ENCODE measurements at places on chromosomes 13 and 19.

DNA sequence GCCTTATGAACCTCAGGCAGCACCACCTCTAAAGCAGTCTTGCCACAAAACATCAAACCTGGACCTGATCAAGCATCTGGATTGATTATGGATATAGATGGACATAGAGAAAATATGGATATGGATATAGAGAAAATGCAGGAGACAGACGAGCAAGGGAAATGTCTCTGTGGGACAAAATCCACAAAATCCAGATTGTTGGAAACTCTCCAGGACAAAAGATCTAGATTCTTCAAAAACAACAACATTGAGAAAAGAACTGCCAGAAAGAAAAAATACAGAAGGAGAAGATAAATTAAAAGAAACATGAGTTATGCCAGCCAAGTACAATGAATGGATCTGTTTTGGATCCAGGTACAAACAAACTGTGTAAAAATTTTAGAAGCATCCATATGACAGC lies 1176.5 kb downstream of the UQCRFS1 start:
- no peak for DNase-seq

GRCh38 chr19:30718707-30719106 lies 346.5 kb downstream of the ZNF536 start:
- no peak for DNase-seq

- DNase-seq, result peak; percentile 36
Measured at GRCh38 chr19:8320564-8321066, 560 bp downstream of the NDUFA7 start.

- no peak for DNase-seq
Measured at GRCh38 chr19:16373532-16373931, 48.9 kb downstream of the KLF2 start.

- no peak for DNase-seq
Measured at GRCh38 chr13:40792284-40793051, 3.1 kb downstream of the SLC25A15 start.

DNA sequence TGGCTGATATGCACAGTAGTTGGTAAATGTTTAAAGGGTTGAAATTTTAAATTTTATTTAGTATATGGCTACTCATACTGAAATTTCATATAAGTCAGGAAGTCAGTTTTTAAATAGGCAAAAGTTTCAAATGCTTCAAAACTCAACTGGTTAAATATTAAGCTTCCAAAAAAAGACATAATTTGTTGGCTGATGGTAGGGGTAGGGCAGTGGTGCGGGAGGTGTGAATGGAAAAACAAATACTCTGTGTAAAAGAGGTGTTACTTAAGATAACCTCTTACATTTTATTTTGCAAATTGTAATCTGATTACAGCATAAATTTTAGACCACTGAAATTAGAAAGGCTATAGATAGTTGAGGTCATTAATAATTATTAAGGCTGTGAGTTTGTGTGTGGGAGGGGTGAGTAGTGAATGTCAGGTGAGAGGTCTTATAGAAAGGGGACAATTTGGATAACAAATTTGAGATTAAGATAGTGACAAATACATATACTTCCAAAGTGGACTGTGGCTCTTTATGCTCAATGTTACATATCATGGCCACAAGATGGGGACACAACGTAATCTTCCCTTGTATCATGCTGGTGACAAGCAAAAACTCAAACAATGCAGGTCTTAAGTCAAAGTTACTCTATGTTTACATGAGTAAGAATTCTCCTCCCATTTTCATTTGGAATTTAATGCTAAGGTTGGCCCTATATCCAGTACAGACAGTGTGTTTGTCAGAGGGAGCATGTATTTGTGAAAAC lies 36.6 kb upstream of the OXGR1 start:
- peak; percentile 59 for DNase-seq

DNA sequence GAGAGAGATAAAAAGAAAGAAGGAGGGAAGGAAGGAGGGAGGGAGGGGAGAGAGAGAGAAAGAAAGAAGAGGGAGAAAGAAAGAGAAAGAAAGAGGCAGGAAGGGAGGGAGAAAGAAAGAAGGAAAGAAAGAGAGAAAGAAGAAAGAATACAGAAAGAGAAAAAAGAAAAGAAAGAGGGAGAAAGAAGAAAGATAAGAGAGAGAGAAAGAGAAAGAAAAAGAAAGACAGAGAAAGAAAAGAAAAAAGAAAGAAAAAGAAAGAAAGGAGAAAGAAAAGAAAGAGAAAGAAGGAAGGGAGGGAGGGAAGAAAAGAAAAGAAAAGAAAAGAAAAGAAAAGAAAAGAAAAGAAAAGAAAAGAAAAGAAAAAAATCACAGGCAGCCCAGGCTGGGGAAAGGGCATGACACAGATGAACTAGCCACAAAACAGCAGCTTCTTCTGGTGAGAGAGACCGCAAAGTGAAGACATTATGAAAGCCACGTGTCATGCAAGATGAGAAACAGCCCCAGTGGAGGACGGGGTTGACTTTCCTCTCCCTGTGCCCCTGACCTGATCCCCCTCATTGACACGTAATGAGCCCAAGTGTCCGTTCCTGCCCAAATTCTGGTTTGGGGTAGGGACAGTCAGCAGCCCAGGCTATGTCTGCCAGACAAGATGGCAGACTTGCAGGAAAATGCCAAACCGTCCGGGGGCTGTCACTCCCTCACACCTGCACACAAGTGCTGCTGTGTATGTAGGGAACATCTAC lies 102.1 kb downstream of the INSR start:
- DNase-seq, result no peak

DNA sequence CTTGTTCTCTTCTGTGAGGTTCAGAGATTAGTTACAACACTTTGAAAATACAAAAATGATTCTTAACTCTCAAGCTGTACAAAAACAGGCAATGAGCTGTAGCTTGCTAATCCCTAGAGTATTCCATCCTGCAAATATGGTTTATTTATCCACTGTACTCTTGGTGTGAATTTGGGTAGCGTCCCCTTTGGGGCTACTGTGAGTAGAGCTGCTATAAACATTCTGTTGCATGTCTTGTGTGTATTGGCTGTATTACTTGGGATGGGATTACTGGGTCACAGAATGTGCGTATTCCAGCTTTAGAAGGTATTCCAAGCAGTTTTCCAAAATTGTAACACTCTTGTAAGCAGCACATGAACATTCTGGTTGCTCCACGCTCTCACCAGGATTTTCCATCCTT lies 33.5 kb downstream of the GPR12 start:
- DNase-seq, result no peak

GRCh38 chr13:39561971-39562370 lies 41.0 kb downstream of the LHFPL6 start:
- no peak for DNase-seq

GRCh38 chr13:92044351-92044750 lies 645.9 kb downstream of the GPC5 start:
- peak; percentile 2 for DNase-seq

- peak; percentile 69 for DNase-seq
Measured at GRCh38 chr19:54207983-54208783, 7.5 kb downstream of the RPS9 start.

- DNase-seq, result no peak
Measured at GRCh38 chr13:110498765-110499164, 62.8 kb downstream of the RAB20 start.

- DNase-seq, result no peak
Measured at GRCh38 chr19:10553087-10553667, 9.5 kb downstream of the ATG4D start.

DNA sequence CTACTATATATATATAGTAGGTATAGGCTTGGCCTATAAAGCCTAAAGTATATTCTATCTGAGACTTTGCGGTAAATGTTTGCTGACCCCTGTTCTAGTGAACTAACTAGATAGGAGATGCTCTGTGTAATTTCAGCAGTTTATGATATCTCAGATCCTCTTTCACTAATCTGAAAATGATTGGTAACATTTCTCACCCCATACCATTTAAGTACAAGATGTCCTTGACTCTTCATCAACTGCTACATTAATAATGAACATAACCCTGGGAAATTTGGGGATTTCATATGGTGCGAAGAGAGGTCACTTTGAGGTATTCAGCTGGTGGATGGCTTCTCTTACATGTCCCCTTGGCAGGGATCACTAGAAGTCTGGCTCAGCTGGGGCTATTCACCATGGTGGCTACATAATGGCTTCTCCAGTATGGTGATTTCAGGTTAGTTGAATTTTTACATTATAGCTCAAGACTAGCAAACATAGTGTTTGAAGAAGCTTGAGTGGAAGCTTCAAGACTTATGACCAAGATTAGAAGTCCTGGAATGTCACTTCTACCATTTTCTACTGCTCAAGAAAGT lies 103.6 kb upstream of the MYCBP2 start:
- no peak for DNase-seq

DNA sequence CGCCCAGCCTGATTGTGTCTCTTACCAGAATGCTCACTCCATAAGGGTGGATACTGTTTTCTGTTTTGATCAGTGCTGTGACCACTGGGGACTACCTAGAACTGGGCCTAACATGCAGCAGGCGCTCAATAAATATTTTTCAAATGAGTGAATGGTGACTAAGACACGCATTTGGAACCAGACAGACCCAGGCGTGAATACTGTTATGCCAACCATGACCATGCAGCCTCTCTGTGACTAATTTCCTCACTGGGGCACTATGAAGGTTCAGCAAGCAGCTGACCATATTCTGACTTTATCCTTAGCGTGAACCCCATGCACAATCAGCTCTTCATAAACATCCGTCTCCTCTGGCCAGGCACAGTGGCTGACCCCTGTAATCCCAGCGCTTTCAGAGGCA lies 13.0 kb upstream of the SPC24 start:
- peak; percentile 87 for DNase-seq

DNA sequence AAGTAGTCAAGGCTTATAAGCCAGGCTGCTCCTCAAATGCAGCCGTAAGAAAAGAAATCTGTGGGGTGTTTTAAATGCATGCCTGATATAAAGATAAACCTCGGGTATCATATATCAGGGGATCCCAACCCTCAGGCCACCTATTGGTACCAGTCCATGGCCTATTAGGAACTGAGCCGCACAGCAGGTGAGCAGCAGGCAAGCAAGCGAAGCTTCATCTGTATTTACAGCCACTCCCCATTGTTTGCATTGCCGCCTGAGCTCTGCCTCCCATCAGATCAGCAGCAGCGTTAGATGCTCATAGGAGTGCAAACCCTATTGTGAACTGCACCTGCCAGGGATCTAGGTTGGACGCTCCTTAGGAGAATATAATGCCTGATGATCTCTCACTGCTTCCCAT lies 233.5 kb upstream of the SERP2 start:
- no peak for DNase-seq

- no peak for DNase-seq
Measured at GRCh38 chr13:93547886-93548285, 321.3 kb downstream of the GPC6 start.

DNA sequence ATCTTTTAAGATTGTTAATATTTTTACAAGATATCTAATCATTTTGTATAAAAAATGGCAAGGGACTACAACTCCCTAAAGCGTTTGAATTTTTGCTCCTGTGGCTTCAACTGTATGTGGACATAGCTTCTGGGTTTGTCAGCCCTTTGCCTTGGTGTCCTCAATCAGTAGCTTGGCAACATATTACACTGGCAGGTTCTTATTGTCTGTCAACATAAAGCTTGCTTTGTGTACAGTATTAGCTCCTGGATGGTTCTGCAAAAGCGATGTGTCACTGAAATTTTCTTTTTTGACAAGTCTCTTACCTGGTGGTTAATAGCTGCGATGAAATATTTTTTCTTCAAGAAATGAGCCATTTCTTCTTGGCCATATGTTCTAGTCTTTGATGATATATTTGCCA lies 190.0 kb downstream of the HS6ST3 start:
- DNase-seq, result no peak

DNA sequence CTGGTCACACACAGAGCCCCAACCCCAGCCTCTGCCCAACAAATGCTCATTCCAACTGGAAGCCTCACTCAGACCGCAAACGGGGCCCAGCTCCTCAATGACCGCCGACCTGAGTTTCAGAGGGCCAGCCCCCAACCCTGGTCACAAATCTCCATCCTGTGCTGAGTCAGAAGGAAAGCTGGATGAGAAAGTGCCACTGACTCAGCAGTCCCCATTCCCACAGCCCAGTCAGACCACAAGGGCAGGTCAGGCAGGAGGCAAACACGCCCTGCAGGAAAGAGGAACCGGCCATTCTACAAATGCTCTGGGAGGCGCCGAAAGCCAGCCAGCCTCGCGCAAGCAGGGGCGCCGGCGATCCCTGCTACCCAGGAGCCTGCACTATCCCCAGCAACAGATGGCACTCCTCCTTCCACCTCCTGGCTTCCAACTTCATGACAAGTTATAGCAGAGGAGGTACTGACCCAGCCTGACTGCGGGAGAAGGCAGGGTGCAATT lies 14.1 kb upstream of the PRKD2 start:
- DNase-seq, result peak; percentile 96

DNA sequence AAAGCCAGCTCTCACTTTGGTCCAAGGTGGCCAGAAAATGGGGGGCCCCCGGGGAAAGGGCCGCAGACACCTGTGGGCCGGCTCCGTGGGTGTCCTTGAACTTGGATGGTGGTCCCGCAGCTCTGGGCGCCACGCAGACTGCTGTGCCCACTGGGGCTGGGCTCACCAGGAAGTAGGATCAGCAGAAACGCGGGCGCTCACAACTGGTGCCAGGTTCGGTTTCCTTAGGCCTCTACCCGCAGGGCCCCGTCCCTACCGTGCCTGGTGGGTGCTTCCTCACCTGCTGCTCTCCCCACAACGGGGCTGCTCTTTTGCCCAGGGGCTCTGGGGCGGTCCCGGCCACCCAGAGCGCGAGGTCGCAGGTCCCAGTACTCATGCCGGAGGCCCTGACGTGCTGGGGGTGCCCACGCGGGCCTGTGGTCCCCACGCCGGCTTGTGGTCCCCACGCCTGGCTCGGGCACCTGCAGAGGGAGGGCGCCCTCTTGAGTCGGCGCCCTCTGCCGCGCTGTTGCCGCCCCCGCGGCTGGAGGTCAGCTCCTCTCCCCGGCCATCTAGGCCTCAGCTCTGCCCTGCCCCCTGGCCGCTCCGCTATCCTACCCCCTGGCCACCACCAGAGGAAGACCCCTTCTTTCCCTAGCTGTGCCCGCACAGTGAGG lies 1303.6 kb downstream of the UQCRFS1 start:
- no peak for DNase-seq

DNA sequence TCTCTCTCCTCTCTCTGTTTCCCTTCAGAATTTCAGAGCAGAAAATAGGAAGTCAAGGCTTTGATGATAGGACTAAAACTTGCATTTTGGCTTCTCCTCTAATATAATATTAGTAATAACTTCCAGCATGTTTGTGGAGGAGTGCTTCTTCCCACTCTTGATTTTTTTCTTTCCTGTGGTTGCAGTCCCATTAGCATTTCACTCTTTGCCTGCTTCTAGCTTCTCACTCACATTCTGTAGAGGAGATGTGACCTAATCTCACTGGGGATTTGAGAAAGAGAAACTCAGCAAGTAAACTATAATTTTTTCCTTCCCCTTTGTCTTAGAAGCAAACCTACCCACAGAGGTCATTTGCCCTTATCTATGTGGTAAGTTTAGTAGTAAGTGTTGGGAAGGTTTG lies 169.4 kb upstream of the HTR2A start:
- peak; percentile 23 for DNase-seq

DNA sequence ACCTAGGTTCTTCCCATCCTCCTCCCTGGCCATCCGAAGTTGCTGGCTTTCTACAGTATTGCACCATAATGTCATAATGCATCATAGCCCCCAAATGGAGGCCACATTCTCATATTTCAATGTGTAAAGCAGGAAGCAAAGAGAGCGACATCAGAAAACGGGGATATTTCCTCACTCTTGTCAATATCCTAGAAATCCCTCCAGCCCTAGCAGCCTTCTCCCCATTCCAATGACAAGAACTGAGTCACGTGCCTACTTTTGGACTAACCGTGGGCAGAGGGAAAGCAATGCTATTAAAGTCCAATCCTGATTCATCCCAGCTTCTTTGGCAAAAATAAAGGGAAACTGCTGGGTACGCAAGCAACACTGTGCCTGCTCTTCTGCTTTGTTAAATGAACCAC lies 4.3 kb upstream of the RAP2A start:
- DNase-seq, result peak; percentile 55

- DNase-seq, result no peak
Measured at GRCh38 chr13:20344836-20345490, 112.8 kb upstream of the GJB6 start.

GRCh38 chr19:18461471-18461870 lies 23.5 kb upstream of the ISYNA1 start:
- no peak for DNase-seq
